ENCODE measurements at places on chromosomes 13 and 19.

GRCh38 chr19:43957891-43958290 lies 6.9 kb downstream of the ZNF221 start:
- DNase-seq, result no peak

DNA sequence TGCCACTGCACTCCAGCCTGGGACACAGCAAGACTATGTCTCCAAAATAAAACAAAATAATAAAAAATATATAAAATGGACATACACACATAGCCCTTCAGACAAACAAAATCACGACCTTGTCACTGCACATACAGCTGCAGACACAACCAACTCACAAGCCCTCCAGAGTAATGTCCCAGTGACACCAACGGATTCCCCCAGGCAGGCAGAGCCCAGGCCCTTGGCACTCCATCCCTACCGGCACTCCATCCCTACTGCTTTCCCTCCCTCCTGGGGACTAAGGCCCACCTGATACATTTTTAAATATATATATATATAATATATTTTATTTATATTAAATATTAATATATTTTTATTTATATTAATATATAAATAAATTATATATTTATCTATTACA lies 18.5 kb downstream of the ZNF101 start:
- no peak for DNase-seq

- no peak for DNase-seq
Observed at GRCh38 chr19:862581-863314, 3.3 kb downstream of the CFD start.

GRCh38 chr19:55495646-55496349 lies 7.6 kb downstream of the SSC5D start:
- no peak for DNase-seq

GRCh38 chr19:54439174-54439851 lies 9.7 kb upstream of the LENG8 start:
- no peak for DNase-seq

- no peak for DNase-seq
Observed at GRCh38 chr13:68345963-68346531, 1115.9 kb upstream of the PCDH9 start.

GRCh38 chr13:37263871-37264270 lies 158.4 kb upstream of the CSNK1A1L start:
- DNase-seq, result no peak

DNA sequence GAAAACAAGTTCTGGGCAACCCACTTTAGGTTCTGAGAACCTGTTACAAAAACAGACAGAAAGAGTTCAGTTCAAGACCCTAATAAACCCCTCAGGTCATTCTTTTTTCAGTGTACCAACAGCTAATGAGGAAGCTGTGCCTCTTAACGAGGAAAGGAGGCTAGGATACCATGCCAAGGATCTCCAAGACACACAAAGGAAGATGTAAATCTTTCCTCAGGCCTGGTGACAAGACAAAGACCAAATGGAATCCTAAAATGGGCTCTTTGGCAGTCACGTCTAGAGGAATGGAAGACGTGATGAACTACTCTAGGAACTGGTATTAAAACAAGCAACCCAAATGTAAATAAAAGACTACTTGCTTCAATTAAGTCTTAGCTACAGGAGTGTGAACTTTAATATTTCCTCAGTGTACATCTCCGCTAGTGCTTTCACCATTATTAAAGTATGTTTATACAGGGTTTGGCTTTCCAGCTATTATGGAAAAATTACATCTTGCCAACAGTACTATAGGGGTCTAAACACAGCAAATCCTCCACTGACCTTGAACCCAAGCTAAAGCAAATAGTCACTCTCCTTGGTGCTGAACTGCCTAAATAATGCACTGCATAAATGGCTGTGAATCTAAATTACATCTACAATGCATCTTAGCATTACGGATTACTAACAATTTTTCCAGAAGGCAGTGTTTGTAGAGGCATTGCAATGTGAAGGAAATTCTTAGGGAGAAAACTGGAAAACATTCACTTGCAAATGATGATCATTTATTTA lies 42.3 kb downstream of the ENOX1 start:
- no peak for DNase-seq

GRCh38 chr13:80131204-80131603 lies 209.7 kb downstream of the SPRY2 start:
- no peak for DNase-seq

DNA sequence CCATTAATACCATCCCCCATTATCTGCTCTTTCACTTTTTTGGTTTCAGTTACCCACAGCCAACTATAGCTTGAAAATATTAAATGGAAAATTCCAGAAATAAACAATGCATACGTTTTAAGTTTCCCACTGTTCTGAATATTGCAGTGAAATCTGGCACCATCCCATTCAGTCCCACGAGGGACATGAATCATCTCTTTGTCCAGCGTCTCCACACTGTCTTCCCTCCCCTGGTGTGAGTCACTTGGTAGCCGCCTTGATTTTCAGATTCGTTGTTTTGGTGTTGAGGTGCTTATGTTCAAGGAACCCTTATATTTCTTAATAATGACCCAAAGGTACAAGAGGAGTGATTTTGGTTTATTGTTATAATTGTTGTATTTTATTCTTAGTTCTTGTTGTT lies 246.1 kb downstream of the DCT start:
- no peak for DNase-seq

- DNase-seq, result no peak
Observed at GRCh38 chr13:39559847-39560246, 43.1 kb downstream of the LHFPL6 start.

DNA sequence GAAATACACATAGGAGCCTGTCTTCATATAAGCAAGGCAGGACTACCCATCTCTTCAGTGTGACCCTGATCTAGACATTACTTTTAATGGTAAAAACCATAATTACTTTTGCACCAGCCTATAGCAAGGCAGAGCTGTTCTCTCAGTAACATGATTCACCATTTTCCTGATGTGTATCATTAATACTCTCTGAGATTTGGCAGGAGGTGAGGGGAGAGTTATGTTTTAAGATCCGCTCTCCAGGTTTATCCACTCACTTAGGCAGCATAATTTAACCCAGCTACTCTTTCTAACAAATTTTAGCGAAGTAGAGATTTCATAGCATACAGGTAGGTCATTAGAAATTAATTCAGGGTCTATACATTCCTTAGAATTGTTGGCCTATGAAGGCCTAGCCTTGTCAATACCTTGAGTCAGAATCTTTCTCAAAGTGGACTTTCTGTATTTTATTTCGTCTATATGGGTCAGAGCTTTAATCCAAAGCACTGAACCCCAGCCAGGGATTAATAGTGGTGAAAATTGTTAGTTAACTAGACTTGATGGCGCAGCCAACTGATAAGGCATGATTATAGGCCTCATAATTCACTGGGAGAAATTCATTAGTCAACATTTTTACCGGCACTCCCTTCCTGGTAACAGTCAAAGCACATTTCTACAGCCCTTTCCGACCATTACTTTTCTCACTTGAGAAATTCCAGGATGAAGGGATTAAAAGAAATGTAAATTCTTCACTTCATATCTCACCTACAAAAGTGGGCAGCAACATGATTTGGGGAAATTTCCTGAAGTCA lies 955.1 kb downstream of the DIAPH3 start:
- DNase-seq, result no peak

DNA sequence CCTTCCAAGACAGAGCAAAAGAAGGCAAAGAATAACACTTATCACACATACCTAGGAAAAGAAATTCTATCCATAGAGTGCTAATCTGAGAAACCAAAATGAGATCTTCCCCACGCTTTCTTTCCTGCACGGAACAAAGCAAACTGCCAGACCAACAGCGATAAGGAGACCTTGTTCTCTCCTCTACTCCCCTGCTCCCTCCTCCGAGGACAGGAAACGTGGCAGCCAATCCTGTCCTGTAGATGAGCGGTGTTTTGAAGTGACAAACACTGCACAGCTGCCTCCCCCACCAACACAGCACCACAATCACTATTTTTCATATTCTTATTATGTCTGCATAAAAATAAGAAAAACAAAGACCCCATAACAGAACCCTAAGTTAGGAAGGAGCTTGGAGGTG lies 113.9 kb upstream of the IRS2 start:
- DNase-seq, result no peak

DNA sequence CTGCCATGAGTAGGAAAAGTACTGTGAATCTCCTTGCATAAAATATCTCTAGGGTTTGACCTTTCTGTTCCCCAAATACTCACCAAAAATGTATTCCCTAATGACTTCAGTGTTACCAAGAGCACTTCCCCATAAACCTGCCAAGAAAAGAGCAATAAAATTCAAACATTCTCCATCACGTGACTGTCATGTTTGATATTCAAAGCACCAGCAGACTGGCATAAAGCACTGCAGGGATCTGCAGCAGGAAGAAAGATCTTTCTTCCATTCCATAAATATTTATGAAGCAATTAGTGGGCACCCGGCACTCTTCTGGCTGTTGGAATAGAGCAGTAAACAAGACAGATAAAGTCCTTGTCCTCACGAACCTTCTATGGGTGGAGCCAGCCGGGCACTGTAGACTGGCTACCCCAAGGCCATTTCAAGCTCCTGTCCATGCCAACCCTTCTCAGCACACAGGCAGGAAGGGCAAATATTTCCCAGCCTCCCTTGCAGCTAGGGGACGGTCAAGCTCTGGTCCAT lies 20.3 kb downstream of the PLA2G4C start:
- no peak for DNase-seq

GRCh38 chr13:111854403-111854802 lies 212.5 kb upstream of the SOX1 start:
- no peak for DNase-seq

GRCh38 chr13:114108141-114108761 lies 24.2 kb downstream of the RASA3 start:
- DNase-seq, result no peak

- no peak for DNase-seq
Observed at GRCh38 chr19:4388337-4389063, 11.8 kb downstream of the SH3GL1 start.

DNA sequence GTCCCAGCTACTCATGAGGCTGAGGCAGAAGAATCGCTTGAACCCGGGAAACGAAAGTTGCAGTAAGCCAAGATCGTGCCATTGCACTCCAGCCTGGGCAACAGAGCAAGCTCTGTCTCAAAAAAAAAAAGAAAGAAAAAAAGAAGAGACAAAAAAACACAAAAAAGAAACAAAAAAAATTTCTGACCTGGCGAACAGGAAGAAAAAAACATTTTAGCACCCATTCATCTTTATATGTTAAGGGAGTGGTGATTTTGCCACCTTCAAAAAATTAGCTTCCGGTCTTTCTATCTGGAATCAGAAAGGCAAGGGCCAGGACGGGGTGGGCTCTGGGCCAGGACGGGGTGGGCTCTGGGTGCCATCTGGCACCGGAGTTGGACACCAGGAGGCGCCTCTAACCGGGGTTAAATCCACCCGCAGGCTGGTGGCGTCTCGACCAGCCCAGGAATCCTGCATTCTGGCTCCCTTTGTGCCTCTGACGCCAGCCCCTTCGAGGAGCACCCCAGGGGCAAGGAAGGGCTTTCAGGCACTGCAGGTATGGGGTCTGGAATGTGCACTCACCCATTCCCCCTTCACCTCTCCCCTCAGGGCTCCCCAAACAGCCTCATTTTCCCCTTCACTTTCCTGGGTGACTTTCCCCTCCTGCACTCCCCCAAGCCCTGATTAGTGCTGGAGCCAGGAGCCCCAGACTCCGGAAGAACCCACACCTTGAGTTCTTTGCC lies 10.4 kb upstream of the ZSWIM4 start:
- no peak for DNase-seq

DNA sequence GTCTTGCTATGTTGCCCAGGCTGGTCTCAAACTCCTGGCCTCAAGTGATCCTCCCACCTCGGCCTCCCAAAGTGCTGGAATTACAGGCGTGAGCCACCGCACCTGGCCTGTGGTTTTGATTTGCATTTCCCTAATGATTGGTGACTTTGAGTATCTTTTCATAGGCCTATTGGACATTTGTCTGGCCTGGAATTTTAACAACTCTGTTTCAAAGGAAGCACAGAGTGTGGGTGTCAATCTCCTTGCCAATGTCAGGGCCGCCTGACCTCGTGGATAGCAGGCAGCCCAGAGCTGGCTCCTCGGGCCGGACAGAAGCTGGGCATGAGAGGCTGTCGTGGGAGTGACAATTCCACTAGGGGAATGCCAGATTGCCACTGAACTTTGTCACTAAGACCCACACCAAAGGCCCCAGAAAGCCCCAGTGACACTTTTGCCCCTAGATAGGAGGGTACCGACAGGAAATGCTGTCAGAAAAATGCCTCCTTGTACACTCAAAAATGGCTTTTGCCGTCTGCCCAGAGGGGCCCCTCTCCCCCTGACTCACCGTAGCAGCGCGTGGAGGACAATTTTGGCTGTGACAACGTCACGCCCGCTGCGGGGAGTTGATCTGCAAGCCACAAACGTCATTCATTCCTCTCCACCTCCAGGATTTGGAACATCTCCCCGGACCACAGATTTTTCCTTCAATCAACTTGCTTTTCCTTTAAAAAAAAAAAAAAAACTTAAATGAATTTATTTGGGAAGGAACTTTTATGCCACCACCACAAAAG lies 11.7 kb upstream of the ADGRE5 start:
- no peak for DNase-seq

- no peak for DNase-seq
Observed at GRCh38 chr13:43200736-43201135, 177.3 kb downstream of the DNAJC15 start.

DNA sequence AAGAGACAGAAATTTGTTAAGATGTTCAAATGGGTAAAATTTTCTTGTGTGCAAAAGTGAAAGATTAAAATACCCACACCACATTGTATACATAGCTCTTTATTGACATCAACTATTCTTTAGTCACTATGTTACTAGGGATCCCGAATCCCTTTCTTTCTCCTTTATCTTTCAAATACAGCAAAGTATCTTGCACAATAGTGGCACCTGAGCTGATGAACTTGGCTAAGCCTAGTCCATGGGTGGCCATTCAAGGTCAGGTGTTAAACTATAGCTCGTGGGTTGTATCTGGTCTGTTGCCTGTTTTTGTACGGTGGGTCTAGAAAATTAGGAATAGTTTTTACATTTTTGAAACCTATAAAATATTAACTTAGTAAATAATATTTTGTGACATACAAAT lies 210.9 kb downstream of the SLITRK6 start:
- DNase-seq, result no peak

DNA sequence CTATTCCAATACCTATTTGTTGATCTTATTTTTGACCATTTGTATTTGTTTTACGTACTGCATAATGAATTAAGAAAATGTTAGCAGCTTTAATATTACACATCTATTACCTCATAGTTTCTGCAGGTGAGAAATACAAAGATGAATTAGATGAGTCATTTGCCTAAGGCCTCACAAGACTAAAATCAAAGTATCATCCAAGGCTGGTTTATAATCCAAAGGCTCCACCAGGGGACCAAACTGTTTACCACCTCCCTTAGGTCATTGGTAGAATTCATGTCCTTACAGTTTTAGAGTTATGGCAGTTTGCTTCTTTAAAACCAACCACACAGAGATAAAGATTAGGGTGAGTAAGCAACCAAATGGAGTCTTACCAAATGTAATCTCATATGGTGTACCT lies 848.1 kb downstream of the SLITRK6 start:
- no peak for DNase-seq

All from 8988T (cell line).